ENCODE measurements at places on chromosomes 1 and 21.
A peak's percentile ranks its signal among the peaks of the same experiment; 100 is the strongest.

- H3K4me3 ChIP-seq: no peak overlapping the region
- H3K36me3 ChIP-seq: no peaks in the 10 kb centered on the region
- H3K27ac ChIP-seq: no peak overlapping the region
- H3K4me1 ChIP-seq: no peaks in the 10 kb centered on the region
- H3K27me3 ChIP-seq: no peaks in the 10 kb centered on the region
Observed at GRCh38 chr1:89280766-89281165, 8.1 kb upstream of the GBP5 start.

DNA sequence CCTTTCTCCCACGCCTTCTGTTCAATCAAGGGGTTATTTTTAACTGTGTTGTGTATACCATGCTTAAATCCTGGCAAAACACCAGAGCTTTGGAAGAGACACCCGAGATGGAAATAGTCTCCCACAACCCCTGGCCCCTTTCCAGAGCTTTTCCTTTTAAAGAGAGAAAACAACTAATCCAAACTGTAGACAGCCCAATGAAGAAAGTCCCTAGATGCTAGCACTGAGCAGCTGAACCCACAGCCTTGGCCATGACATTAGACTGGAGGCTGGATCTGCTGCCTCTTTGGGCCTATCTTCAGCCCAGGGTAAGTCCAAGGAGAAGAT lies 64.9 kb upstream of the ARTN start:
- H3K27ac ChIP-seq: peak overlapping the region; percentile 78
- DNase-seq: peak; percentile 92
- H3K36me3 ChIP-seq: no peaks in the 10 kb centered on the region

DNA sequence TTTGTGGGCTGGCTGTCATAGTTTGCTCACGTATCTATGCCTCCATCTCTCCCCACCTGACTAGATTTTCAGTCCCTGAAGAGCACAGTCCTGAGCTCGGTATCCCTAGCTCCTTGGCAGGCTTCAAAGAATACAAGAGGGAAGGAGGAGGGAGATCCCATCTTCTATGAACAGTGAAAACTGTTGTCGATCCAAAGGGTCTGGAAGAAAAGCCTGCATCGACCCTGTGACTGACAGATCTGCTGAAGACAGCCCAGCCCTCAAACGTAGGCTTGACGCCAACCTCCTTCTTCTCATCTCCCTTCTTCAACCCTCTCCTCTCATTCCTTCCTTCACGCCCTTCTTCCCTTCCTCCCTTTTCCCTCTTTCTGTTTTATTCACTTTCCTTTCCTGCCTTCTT lies 13.3 kb upstream of the ADORA1 start:
- no peak overlapping the region for H3K4me3 ChIP-seq
- no peak overlapping the region for H3K27ac ChIP-seq
- no peaks in the 10 kb centered on the region for H3K36me3 ChIP-seq
- no peak for DNase-seq

DNA sequence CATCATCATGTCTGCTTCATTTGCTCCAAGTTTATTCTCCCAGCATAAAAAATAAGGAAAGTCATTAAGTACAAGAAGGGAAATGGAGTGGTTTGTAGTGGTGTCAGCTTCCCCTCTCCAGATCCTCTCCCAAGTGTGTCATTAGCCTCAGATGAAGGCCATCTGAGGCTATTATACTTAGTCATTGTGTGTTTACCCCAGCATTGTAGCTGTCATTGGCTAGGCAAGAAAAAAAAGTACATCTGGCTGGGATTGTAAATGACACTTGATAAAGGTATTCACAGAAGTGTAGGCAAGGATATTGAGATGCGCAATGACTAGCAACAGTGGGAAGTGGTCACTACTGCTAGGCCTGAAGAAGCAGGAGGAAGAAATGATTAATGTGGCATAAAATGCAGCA lies 316.9 kb upstream of the SGIP1 start:
- no peaks in the 10 kb centered on the region for H3K27me3 ChIP-seq
- H3K4me3 ChIP-seq: no peak overlapping the region
- H3K27ac ChIP-seq: no peak overlapping the region
- no peaks in the 10 kb centered on the region for H3K4me1 ChIP-seq
- DNase-seq: no peak
- no peaks in the 10 kb centered on the region for H3K36me3 ChIP-seq

- H3K27me3 ChIP-seq: no peaks in the 10 kb centered on the region
- no peaks in the 10 kb centered on the region for H3K36me3 ChIP-seq
- H3K27ac ChIP-seq: no peak overlapping the region
- DNase-seq: peak; percentile 63
- no peak overlapping the region for H3K4me3 ChIP-seq
- H3K4me1 ChIP-seq: no peaks in the 10 kb centered on the region
Observed at GRCh38 chr1:72946903-72947499, 664.7 kb upstream of the NEGR1 start.

DNA sequence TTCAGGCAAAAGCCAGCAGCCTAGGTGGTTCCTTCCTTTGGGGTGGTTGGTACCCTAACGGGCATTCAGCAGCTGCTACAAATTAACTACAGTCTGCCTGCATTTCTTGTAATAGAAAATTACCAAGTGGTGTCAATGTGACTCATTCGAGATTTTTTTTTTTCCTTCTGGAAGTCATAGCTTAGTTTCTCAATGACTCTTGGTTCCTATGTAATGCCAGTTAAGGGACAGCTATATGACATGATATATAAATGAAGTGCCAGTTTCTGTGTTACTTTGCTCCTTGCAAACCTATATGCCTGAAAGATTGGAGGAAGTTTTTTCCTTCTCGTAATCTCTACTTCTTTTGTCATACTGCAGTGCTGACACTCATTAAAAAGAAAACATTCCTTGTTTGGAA lies 2.6 kb downstream of the MGST3 start:
- H3K27ac ChIP-seq: no peak overlapping the region
- H3K36me3 ChIP-seq: peaks cover 2% of the 10 kb centered on the region
- no peak overlapping the region for H3K4me3 ChIP-seq
- no peaks in the 10 kb centered on the region for H3K27me3 ChIP-seq
- DNase-seq: no peak

GRCh38 chr21:39796466-39796865 lies 51.5 kb downstream of the IGSF5 start:
- H3K27ac ChIP-seq: no peak overlapping the region
- peak; percentile 21 for DNase-seq
- H3K4me1 ChIP-seq: peaks cover 5% of the 10 kb centered on the region
- peaks cover 2% of the 10 kb centered on the region for H3K27me3 ChIP-seq

DNA sequence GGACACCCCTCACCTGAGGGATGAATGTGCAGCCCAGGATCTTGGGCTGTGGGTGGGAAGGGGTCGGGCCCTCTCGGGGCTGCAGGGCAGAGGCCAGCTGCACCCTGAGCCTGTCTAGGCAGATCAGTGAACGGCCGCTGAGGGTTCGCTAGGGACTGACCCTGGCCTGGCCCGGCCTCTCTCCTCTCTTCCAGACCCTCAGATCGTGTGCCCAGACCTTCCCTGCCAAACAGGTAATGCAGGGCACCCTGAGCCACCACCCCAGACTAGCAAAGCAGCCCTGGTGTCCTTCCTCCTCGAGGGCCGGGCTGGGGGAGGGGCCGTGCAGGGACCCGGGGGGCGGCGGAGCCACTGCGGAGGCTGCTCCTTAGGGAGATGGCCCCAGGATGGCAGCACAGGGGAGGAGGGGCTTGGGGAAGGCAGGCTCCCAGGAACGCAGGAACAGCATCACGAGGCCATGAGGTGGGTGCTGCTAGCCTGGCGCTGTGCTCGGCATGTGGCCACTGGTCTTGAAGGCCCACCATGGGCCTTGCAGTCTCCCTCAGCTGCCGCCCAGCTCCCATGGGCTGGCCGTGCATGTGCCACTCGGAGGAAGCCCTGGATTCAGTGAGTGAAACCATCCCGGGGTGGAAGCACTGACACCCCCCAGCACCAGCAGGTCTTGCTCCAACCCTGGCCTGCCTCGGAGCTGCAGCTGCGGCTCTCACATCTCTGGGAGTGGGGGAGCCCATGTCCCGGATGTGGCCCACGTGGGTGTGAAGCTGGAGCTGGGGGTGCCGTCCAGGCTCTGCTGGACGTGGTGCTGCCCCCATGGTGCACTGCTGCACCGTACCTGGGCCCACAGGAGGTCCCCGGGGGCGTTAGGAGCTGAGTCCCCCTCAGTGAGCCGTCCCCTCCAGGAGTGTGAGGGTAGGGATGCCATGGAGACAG lies 28.7 kb downstream of the COL6A2 start:
- peaks cover 4% of the 10 kb centered on the region for H3K4me1 ChIP-seq
- no peaks in the 10 kb centered on the region for H3K27me3 ChIP-seq
- no peak overlapping the region for H3K4me3 ChIP-seq
- H3K27ac ChIP-seq: no peak overlapping the region

Measured in muscle of leg (tissue), 16 donors.